ENCODE measurements at places on chromosomes 13 and 19.

GRCh38 chr19:49150106-49150943 lies 4.9 kb downstream of the HRC start:
- DNase-seq = peak; percentile 68

- no peak for DNase-seq
Measured at GRCh38 chr13:100898431-100898830, 223.8 kb upstream of the TMTC4 start.

GRCh38 chr19:45539459-45539858 lies 32.2 kb downstream of the VASP start:
- DNase-seq = no peak

- no peak for DNase-seq
Measured at GRCh38 chr13:65768545-65768944, 1461.6 kb downstream of the PCDH9 start.

DNA sequence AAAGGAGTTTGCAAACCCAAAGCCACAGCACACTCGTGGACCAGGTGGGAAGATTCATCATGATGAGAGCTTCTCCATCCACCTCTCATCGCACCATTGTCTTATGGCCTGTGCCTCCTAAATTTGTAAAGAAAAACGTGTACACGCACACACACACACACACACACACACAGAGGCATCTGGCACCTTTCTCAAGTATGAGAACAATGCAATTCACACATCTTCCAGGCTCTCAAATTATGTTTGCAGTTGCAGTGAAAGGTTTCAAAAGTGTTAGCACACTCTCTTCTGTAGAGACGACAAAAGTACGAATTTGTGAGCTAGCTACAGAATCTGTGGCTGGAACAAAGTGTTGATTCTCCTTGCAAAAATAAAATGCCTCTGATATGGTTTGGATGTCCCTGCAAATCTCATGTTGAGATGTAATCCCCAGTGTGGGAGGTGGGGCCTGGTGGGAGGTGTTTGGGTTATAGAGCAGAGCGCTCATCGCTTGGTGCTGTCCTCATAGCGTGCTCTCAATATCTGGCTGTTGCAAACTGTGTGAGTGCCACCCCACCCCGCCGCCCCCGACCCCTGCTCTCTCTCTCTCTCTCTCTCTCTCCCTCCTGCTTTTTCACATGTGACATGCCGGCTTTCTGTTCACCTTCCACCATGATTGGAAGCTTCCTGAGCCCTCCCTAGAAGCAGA lies 21.8 kb upstream of the RAB20 start:
- DNase-seq = no peak

DNA sequence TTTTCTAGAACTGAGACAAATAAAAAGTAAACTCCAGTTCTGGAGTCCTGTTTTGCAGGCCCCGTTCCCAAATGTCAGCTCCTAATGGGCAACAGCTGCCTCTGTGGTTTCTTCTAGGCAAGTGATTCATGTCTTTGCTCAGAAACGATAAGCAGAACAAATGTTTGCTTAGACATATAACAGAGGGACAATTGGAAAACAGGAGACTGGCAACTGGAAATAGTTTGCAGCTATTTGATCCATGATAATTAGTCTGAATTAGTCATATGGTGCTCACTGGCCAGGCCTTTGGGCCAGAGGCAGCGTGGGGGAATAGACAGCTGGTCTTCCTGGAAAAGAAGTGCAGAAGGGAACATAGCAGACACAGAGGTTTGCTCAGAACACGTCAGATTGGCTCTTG lies 29.2 kb upstream of the TSHZ3 start:
- no peak for DNase-seq

DNA sequence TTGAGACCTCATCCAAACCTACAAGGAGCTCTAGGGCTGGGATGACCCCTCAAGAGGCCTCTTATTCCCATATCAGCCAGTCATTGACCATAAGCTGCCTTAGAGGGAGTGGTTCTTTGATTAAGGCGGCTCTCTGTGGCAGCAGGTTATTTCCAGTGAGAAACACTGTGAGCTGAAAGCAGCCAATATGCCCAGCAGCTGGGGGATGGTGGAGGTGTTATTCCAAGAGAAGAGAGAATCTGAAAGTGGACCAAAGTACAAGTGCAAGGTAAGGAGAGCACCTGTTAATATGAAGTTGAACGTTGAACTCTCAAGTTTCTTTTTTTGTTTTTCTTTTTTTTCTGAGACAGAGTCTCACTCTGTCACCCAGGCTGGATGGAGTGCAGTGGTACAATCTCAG lies 20.2 kb upstream of the FNDC3A start:
- no peak for DNase-seq

GRCh38 chr13:113232208-113233003 lies 23.0 kb downstream of the CUL4A start:
- DNase-seq = no peak

DNA sequence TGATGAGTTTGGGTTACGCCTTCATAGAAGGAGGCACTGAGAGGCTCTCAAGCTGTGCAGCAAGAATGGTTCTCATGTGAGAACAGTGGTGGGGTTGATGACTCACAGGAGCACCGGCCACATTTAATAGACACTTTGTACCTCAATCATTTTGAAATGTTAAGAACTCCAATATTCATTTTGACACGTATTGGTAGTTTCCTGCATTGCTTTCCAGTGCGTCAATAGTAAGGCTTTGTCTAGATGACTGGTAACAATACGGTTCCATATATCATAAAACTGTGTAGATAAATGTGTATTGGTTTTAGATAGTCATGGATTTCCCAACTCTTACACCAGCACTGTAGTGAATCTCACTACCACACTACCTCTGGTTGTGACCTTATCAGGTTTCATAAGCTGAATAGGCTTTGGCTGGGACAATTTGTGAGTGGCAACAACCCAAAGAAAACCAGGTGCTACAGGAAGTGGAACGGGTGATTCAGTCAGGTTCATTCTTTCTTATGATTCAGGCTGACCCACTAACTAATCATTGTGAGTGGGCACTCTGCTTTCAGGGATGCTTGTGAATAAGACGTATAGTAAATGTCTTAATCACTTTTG lies 362.6 kb downstream of the KLF5 start:
- no peak for DNase-seq

DNA sequence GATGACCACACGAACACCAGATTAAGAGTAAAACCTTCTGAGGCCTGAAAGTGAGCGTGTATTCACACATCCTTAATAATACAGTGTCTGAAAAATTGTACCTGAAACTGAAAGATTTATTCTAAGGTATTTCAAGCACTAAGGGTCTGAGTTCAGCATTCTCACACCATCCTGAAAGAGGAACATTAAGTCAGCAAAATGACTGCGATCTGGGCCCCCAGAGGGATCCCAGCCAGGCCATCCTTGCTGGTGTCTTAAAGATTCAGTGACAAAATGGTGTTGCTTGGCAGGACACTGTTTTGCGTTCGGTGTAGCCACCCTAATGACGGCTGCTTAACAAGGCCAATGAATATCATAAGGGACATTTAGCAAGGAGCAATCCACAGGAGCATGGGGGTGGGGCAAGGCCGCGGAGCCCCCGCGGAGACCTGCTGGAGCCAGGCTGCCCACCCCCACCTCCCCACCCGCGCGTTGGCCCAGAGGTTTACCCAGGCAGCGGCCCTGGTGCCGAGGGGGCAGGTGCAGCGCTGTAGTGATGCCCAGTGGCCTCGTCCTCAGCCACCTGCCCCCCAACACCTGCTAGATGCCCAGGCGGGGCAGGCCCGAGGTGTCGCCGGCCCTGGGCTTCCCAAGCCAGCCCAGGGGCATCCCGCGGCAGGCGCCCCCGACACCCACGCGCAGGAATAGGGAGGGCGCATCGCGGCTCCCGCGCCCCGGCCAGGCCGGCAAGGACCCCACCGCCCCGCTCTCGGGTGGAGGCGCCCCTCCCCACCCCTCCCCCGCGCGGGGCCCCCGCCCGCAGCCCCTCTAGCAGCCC lies 742 bp downstream of the NALCN start:
- DNase-seq = no peak

- no peak for DNase-seq
Measured at GRCh38 chr13:112451512-112452379, 75.6 kb downstream of the SPACA7 start.

GRCh38 chr13:109870274-109870673 lies 83.9 kb upstream of the IRS2 start:
- no peak for DNase-seq

- DNase-seq = no peak
Measured at GRCh38 chr19:54147676-54148075, 10.1 kb downstream of the CNOT3 start.

DNA sequence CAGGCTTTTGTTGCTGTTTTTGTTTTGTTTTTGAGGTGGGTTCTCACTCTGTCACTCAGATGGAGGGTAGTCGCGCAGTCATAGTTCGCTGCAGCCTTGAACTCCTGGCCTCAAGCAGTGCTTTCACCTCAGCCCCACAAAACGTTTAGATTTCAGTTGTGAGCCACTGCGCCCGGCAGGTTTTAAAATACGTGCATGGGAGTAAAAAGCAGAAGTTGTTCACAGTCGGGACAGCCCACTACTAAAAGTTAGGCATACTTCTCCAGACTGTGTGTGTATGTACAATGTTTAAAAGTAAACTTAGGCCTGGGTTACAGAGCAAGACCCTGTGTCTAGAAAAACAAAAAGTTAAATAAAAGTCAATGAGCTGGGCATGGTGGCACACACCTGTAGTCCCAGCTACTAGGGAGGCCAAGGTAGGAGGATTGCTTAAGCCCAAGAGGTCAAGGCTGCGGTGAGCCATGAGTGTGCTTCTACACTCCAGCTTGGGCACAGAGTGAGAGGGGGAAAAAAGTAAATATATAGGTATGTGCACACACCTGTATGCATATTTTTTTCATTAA lies 6.1 kb downstream of the SAFB start:
- DNase-seq = no peak

DNA sequence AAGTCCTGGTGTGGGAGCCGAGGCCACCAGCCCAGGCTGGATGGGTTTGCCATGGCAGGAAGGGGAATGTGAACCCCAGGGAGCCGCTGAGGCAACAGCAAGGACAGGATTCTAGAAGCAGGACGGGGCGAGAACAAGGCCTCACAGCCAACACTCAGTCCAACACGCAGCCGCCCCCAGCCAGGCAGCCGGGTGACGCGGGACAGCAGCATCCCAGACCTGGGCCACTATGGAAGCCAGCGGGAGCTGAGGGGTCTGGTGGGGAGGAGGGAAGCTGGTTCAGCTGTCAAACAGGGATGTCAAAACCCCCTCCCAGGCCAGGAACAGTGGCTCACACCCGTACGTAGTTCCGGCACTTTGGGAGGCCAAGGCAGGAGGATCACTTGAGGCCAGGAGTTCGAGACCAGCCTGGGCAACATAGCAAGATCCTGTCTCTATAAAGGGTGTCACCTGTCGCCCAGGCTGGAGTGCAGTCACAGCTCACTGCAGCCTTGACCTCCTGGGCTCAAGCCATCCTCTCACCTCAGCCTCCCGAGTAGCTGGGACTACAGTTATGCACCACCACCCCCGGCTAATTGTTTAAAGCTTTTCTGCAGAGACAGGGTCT lies 6.8 kb downstream of the MEX3D start:
- DNase-seq = no peak

DNA sequence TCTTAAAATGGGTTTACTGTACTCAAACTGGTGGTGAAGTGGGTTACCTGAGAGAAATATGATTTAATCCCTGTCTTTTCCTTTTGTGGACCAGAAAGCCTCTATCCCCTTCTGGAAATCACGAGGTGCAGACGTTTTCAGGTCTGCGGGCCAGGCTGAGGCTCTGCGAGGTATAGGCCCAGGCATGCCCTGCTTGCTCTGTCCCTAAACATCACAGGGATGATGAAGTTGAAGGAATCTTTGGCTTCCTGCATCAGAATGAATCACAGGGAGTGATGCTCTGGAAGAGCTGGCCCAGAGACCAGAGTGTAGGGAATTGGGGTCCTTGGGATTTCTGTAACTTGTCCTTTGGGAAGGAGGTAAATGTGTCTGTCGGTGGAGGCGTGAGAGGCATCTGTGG lies 18.4 kb upstream of the CHST8 start:
- no peak for DNase-seq

- no peak for DNase-seq
Measured at GRCh38 chr19:5086725-5087439, 118.0 kb downstream of the KDM4B start.

DNA sequence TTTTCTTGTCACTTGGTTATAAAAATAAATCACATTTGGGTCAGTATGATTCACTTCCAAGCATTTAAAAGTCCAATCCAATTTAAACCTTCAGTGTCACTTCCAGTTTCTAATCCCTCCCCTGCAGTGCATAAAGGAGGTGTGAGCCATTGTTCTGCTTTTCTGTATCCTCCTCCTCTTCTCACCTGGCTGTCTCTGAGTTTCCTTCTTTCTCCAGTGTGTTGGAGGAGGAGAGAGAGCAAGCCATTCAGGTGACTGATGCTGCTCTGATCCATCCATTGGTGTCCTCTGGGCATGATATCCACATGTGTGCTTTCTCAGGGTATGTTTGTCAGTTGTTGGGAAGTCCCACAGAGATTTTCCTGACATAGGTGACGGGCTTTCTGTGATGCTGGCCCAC lies 1.2 kb downstream of the NUDT15 start:
- DNase-seq = no peak

GRCh38 chr13:24619282-24619681 lies 60.9 kb upstream of the ATP12A start:
- DNase-seq = no peak

DNA sequence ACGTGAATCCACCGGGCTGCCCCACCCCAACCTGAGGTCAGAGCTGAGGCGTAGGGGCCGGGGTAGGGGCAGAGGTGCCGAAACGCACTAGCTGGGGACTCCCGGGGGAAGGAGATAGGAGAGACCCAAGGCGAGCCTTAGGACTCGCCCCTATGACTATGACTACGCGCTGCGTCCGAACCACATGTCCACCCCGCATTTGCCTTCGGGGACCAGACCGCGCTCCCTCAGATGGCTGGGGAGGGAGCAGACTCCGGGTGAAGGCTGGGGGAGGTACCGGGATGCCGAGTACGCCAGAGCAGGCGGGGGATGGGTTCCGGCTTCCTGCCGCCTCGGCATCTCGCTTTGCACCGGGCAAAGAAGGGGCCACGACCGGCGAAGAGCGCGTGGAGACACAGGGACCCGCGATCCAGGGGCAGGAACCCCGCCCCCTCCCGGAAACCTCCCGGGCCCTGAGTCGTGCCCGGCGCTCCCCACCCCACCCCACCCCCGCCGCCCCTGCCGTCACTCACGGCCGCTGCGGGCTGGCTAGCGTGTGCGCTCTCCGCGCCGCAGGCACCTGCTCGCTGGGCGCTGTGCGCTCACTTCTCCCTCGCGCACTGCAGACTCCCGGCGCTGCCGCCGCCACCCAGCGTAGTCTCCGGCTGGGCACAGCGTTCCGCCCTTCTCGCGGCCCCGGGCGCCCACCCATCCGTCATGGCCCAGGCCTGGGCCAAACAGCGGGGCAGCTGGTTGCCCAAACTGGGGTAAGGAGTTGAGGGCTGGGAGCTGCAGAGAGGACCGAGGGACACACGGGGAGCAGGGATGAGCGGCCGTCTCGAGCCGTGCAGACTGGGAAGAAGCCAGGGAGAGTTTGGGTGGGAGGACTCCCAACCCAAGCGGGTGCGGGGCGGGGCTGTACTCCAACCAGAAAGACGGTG lies 622 bp upstream of the VSTM2B start:
- DNase-seq = no peak
